Stimulated activated CD8-positive, alpha-beta memory T cell treated with anti-CD3 and anti-CD28 coated beads, Interleukin-15, amount 100 ng/mL, for 24 hours (primary cell): ENCODE measurements at places on chromosomes 3 and 15.

DNA sequence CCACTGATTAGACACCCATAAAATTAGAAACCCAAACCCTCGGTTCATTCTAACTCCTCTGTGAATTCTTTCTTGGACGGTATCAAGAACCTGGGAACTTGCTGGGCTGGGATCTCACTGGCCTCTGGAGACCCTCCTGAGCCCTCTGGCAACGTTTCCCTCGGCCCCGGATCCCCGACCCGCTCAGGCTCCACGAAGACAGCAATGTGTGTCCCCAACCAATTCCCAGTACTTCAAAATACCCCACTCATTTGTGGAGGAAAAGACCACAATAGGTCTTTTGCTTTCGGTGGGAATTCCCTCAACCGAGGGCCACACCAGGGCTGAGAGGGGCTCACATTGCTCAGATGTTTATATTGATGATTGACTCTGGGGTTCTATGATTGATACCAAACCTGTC is 117.9 kb upstream of the PRR20G start:
- no peak for DNase-seq

- no peak for DNase-seq
These were observed 2.4 kb upstream of the ETV5 start for GRCh38 chr3:186110975-186111974.

- DNase-seq = no peak
These were observed 166.2 kb upstream of the ROBO2 start for GRCh38 chr3:76873532-76874242.

DNA sequence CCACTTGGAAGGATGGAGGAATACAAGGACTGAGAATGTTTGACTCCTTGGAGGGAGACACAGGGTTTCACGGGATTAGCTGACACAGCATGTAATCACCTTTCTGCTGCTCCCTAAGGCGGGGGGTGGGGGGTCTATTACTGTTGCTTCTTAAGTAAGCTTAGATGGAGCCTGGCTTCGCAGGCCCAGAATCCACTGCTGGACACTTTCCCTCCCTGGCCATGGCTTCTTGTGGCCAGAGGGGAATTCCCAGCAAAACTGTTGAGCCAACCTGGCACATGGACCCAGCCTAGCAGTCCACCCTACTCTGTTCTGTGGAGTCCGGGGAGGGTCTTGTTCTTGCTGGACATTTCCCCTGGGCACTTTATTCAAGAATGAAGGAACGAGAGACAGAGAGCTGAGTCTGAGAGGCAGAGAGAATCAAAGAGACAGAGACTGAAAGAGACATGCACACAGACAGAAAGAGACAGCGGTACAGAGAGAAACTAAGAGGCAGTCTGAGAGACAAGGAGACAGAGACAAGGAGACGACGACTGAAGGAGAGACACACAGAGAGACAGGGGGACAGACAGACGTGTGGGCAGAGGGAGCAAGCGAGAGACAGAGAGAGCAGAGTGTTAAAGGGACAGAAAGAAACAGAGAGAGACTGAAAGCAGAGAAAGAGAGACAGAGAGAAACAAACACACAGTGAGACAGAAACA is 55.6 kb upstream of the DLG1 start:
- DNase-seq = no peak

DNA sequence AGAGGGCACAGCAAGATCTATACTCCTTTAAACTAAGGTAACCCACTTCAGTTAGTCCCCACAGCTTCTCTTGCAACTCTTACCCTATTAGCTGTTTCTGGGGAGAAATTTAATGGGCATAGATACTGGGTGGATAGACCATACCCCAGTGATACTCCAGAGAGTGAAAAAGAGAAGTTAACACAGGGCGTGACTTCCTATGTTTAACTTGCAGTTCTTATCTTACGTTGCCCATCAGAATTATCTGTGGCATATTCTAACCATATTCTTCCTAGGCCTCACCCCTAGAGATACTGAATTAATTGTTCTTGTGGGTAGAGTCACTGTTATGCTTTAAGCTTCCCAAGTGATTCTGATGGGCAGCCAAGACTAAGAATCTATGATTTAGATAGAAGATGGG is 485.4 kb upstream of the TPRG1 start:
- DNase-seq = no peak

DNA sequence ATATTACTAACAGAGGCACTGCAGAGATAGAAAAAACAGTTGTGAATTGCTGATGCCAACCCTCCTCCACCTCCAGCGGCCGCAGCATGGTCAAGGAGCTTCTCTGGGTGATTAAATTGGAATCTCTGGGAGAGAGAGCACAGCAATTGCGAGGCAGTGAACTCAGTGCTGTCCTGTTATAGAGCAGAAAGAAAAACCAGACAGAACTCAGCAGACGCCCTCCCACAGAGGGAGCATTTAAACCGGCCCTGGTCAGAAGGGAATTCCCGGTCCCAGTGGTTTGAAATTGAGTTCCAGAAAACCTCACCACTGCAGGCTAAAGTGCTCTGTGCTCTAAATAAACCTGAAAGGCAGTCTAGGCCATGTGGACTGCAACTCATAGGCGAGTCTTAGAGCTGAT is 175.4 kb downstream of the SQOR start:
- DNase-seq = no peak

- DNase-seq = no peak
These were observed 46.1 kb downstream of the RFTN1 start for GRCh38 chr3:16467393-16467792.

DNA sequence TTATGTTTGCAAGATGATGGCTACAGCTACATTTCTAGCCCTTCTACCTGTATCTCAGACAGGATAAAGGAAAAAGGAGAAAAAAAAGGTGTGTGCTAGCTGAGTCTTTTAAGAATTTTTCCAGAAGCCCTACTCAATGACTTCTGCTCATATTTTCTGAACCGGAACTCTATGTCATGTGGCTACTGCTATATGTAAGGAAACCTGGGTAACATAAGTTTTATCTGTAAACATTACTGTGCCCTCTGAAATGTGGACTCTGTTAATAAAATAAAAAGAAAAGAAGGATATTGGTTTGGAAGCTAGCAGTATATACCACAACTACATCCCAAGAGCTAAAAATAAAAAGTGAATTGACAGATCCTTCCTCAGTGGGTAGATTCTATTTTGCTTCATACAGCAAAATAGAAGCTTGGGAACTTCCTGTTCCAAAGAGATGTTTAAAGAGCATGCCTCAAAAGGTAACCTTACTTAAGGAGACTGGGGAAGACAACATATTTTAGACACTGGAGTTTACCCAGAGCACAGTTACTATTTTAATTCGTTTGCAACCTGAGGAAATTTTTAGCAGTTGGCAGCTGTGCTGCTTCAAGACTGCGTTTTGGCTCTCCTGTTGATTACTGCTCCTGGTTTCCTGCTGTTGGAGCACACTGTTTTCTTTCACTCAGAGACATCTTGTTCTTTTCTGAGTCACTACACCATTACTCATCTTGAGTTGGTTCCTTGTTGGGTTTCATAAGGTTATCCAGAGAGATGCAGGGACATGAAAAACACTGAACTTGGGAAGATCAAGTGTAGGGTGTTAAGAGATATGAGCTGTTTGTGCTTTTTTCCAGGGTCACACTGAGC is 280.7 kb downstream of the NFKBIZ start:
- no peak for DNase-seq
